Osteocyte (in vitro differentiated cells): ENCODE measurements at places on chromosomes 6 and 20. TPM values are rescaled to one million over a fixed set of nuclear protein-coding genes. Genes with fewer than 3 reads are reported as not detected.

LY86 gene
- total RNA-seq: not detected in 2 replicates

PRSS16 gene
- not detected in 2 replicates for total RNA-seq

ULBP1 gene
- 10.7 and 11.5 TPM in 2 replicates for total RNA-seq

NCR2 gene
- not detected in 2 replicates for total RNA-seq

PGC gene
- total RNA-seq: not detected in 2 replicates

SLPI gene
- total RNA-seq: not detected in 2 replicates

DNA sequence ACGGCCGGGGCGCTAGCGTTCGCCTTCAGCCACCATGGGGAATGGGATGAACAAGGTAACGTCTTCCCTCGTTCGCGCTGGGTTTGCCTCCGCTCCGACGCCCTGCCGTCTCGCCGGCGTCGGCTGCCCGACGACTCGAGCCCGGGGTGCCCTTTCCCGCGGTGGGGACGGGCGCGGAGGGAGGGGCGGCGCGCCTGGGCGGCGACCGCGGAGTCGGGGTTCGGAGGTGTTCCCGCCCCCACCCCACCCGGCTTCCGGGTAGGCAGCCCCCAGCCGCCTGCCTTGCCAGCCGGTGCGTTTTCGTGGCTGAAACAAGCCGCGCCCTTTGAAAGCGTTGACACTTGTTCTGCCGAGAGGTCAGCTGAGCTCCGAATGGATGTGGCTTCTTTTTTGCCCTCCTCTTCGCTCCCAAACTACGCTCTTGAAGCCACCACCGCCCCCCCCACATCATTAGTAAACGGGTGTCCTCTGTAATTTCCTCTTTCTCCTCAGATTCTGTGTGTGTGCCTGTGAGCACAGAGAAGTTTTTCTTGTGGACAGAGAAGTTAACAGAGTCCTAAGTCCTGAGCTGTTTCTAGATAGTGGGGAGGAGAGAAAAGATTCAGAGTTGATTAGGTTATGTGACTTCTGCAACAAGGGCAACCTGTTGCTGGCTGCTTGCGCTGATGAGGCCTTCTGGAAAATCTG lies 362 bp downstream of the DUSP22 start:
- H3K36me3 ChIP-seq: no peaks in the 10 kb centered on the region
- H3K4me1 ChIP-seq: peaks cover 14% of the 10 kb centered on the region
- peak overlapping the region; percentile 86 for H3K27ac ChIP-seq
- H3K27me3 ChIP-seq: peaks cover 9% of the 10 kb centered on the region
- DNase-seq: no peak
- peak overlapping the region; percentile 86 for H3K4me3 ChIP-seq

- H3K36me3 ChIP-seq: no peaks in the 10 kb centered on the region
- H3K4me3 ChIP-seq: peak overlapping the region; percentile 78
- no peaks in the 10 kb centered on the region for H3K27me3 ChIP-seq
- DNase-seq: no peak
- peaks cover 47% of the 10 kb centered on the region for H3K4me1 ChIP-seq
- peak overlapping the region; percentile 84 for H3K27ac ChIP-seq
Observed at GRCh38 chr6:157982102-157982562, 469 bp downstream of the SYNJ2 start.
